Sciatic nerve (tissue), 2 donors: ENCODE measurements at places on chromosomes 2 and 18.
A peak's percentile ranks its signal among the peaks of the same experiment; 100 is the strongest.

DNA sequence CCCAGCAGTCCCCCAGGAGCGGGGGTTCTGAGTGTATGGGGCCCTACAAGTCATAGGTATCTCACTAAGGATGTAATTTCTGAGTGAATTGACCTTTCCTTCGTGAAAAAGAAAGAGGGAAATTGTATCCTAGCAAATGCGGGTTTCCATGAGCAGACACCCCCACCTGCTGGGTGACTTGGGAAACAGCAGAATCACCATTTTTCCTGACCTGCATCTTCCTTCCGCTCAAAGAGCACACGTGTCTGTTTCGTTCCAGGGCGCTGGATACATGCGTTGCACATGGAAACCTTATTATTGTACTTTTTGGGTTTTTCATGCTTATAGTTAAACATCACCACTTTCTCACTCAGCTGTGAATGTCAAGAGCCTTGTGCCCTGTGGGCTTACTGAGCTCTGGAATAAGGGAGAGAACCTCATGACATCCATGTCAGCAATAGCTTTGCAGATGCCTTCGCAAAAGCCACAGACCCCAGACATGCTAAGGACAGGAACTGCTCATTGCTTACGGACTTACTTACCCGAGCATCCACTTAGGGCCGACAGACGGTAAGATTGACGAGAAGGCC, 132.8 kb downstream of the TPO start:
- no peak for DNase-seq

DNA sequence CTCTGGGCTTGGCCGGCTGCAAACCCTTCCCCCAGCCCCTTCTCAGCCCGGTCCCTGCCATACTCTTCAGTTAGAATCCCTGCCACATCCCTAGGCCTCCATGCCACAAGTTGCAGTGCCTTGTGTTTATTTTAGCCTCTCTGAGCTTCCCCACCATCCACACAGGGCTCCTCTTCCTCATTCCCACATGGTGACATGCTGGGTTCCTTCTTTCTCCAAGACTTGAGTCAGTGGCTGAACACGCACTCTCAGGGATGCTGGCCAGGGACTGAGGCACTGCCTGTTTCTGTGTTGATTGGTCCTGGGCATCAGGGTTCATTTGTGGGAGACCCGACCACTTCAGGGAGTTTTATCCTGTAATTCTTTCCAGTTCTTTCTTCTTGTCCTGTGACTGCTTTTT, 56.3 kb downstream of the KCNS3 start:
- DNase-seq, result no peak

DNA sequence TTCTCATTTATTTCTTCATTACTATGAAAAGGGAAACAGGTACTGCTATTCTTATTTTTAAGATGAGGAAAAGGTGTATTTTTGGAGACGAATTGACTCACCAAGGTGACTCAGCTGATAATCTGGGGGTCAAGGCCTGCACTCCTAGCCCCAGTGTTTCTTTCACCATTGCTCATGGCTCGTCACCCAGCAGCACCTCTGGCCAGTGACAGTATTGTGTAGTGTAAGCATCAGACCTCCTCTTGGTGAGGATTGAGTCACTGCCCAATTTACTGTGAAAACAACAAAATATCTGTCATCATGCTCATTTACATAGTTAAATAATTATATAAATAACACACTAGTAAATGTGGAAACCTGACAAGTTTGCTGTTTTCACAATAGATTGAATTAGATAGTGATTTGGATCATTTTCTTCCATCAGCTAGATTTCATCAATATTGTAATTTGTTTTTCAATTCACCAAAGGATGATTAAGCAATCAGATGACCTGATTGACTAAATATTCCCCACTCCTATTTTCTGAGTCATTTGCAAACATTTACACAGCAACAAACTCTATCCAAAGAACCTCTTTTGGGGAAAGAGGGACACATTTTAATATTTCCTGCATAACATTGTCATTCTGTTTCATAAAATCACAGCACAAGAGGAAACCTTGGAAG, 492.8 kb upstream of the RAB12 start:
- no peak for DNase-seq

GRCh38 chr2:54999182-54999581, 51.1 kb downstream of the RTN4 start:
- DNase-seq, result no peak

DNA sequence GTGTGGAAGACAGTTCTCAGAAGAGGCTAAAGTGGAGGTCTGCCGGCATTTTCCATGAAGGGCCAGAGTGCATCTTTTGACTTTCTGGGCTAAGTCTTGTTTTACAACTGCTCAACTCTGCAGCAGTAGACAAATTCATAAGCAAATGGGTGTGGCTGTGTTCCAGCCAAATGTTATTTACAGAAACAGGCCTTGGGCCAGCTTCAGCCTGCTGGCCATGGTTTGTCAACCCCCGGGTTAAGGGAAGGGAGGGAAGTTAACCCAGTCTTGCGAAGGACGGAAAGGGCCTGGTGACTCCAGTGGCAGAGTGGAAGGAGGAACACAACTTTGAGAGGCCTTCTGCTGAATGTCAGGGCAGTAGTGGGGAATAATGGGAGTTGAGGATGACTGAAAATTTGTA, 34.3 kb upstream of the NCKAP5 start:
- no peak for DNase-seq

GRCh38 chr18:77544792-77545191, 295.1 kb downstream of the GALR1 start:
- no peak for DNase-seq

- peak; percentile 72 for DNase-seq
Observed at GRCh38 chr18:80109676-80110078, 615 bp downstream of the ADNP2 start.

DNA sequence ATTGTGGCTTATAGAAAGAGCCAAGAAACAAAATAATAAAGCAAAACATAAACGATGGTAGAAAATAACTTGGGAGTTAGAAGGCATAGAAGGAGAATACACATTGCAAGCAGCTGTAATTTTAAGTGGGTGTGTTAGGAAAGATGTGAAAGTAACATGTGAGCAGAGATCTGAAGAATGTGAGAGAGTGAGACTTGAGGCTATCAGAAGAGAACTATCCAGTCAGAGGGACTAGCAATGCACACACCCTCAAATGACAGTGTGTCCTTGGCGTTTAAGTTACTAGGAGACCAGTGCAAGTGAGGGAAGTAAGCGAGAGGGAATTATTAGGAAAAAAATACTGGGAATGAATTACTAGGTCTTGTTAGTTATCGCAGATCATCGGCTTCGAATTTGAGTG, 304.9 kb downstream of the DSEL start:
- DNase-seq, result no peak

DNA sequence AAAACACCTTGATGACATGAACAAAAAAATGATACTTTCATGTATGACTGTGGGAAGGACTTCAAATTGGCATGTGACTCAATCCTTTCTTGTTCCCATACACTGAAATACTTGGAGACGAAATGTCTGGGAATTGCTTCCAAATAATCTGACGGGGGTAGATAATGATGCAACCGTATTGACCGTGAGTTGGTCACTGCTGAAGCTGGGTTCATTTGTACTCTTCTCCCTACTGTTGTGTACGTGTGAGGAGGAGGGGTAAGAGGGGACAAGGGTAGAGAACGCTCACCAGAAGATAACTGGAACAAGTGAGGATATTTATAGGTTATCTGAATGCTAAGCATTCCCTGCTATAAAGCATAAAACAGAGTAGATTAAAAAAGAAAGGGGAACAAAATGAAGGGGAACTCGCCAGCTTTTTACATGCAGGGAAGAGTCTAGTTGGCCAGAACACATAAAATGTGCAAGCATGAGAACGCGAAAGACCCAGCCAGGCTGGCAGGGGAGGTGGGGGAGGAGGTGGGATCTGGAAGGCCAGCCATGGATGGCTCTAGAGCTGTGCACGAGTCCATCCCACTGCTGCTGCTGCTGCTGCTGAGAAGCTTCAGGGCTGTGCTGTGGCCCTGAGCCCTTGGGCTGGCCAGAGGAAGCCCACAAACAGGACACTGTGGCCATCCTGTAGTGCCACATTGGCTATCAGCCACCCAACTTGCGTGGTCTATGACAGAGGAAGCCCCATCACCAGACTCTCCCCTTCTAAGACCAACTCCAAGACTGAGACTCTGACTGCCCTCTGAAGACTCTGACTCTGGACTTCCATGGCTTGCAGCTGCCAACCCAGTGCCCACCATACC, 15.2 kb upstream of the CETN1 start:
- no peak for DNase-seq

- DNase-seq, result no peak
Observed at GRCh38 chr18:38930881-38931753, 1365.5 kb upstream of the CELF4 start.

DNA sequence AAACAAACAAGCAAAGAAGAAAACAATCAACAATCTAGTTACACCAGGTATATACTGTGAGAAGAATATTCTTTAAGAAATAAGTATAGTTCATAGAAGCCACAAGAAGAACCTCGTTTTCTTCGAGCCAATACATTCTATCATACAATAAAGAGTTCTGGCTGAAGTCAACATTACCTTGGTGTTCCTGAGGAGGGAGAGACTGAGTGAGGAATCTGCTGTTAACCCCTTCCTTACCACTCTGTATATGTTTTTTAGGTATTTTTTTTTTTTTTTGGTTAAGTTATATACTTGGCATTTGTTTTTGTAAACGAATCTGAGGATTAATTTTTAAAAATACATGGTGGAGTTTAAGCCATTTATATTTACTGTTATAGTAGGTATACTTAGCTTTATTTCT, 412.5 kb downstream of the NUP35 start:
- no peak for DNase-seq

DNA sequence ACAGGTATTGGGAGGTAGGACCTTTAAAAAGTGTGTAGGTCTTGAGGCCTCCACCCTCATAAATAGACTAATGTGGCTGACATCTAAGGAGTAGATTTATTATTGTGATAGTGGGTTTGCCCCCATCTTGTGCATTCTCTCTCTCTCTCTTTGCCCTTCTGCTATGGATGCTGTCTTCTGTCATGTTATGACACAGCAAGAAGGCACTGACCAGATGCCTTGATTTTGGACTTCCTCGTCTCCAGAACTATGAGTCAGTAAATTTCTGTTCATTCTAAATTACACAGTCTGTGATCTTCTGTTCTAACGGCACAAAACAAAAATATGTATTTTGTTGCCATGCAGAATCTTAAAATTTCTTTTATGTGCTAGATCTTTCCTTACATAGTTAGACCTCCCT, 66.9 kb downstream of the ATAD2B start:
- DNase-seq, result no peak

- DNase-seq, result no peak
Observed at GRCh38 chr2:80168037-80168436, 136.5 kb downstream of the LRRTM1 start.

- no peak for DNase-seq
Observed at GRCh38 chr2:1775511-1776035, 31.3 kb upstream of the PXDN start.

- DNase-seq, result peak; percentile 62
Observed at GRCh38 chr2:119760237-119760955, 674 bp downstream of the PTPN4 start.

- DNase-seq, result no peak
Observed at GRCh38 chr2:230348787-230349186, 21.8 kb downstream of the SP140L start.

DNA sequence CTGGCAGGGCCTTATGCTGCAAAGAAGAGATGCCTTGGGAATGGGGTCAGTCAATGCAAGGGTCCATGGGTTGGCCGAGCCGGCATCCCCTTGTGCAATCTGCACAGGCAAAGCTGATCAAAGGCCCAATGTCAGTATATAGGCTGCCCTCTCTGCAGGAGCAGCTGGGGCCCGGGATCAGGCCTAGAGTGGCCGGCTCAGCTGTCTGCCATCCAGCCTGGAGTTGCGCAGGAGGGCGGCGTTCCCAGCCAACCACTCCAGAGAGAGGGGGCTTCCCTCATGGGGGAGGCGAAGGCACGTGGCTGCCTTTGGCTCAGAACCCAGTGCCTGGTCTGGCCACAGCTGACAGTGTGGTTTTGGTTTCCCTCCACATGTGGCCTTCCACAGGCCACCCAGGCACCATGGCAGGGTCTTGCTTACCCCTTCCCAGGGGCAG, 3.9 kb downstream of the INPP5D start:
- DNase-seq, result peak; percentile 56

DNA sequence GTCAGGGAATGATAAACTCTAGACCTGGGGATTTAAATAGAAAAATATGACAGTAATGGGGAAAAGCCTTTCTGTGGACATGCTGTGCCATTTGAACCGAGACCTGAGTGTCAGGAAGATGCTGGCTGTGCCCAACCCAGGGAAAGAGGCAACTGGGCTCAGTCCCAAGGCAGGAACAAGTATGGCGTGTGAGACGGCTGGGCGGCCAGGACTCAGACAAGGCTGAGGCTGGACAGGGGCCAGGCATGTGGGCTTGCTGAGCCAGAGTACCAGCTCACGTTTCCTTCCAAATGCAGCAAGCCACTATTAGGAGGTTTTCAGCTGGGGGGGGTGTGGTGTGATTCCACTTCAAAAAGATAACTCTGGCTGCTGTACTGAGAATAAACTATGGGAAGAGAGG, 92.4 kb downstream of the INPP5D start:
- no peak for DNase-seq

DNA sequence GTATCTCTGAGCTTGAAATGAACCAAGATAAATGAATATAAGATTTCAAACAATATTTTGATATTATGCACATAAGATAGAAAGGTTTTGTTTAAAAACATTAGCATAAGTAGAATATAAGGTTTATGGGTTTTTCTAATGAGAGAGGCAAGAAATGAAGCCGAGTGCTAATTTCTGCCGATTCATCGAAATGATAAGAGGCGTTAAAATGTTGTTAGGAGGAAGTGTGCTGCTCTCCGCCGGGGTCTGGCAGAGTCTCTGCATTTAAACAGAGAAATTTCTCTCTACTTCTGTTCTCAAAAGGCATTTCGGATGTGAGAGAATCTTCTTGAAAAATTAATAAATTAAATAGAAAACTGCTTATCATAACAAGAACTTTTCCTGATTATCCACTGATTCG, 83.6 kb downstream of the MRPS9 start:
- no peak for DNase-seq

DNA sequence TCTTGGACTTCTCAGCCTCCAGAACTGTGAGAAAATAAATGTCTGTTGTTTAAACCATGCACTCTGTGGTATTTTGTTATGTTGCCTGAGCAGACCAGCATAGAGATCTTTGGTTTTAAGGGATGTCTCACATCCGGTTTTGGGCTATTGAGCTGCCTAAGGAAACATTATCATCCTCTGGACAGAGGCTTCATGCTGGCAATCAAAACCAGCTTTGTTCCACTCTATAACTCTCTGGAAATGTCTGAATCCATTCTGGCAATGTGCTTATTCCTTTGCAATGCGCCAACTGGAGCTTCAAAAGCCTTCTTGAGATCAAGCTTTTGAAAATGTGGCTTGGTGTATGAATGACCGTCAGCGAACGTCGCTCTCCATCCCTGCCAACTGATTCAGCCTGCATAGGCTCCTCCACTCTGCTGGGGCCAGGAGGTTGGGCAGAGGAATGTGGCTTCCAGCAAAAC, 183.6 kb upstream of the MGAT5 start:
- DNase-seq, result no peak

GRCh38 chr18:78517328-78517727, 462.3 kb upstream of the SALL3 start:
- DNase-seq, result no peak

- DNase-seq, result no peak
Observed at GRCh38 chr18:23189099-23189498, 53.8 kb downstream of the CABLES1 start.
